ENCODE measurements at places on chromosomes 16 and 17.

GRCh38 chr17:27808628-27809027, 8.3 kb upstream of the NOS2 start:
- no peak for DNase-seq

- DNase-seq = no peak
Observed at GRCh38 chr17:32914181-32914580, 13.8 kb upstream of the TMEM98 start.

DNA sequence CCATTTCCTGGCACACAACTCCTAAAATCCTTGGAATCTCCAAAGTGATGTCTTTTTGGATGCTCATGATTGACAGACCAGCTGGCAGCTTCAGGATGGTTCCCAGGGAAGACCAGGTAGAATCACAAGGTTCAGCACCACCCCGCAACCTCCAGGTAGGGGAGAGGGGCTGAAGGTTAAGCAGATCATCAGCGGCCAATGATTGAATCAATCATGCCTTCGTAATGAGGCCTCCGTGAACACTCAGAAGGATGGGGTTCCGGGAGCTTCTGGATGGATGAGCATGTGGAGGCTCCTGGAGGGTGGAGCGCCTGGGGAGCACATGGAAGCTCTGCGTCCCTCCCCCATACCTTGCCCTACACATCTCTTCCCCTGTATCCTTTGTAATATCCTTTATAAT, 185.9 kb downstream of the SEC14L1 start:
- no peak for DNase-seq

- DNase-seq = no peak
Observed at GRCh38 chr16:67192781-67193361, 916 bp downstream of the E2F4 start.

- DNase-seq = no peak
Observed at GRCh38 chr16:81655469-81656162, 123.5 kb upstream of the PLCG2 start.
